ENCODE measurements at places on chromosomes 5 and 9. TPM values are rescaled to one million over a fixed set of nuclear protein-coding genes. Genes with fewer than 3 reads are reported as not detected.

The CATSPER3 gene
- total RNA-seq = not detected

The ELOVL7 gene
- 0.29 TPM for total RNA-seq

The SPATA31C1 gene
- total RNA-seq = not detected

The RIOK2 gene
- 20.6 TPM for total RNA-seq

The MAMDC4 gene
- 2.0 TPM for total RNA-seq

The LCN15 gene
- not detected for total RNA-seq

The PCDHA9 gene
- under 0.01 TPM for total RNA-seq

The UGT3A1 gene
- not detected for total RNA-seq

The FAM200C gene
- 2.2 TPM for total RNA-seq

The MPDZ gene
- 47.1 TPM for total RNA-seq

The CDC25C gene
- total RNA-seq = 13.3 TPM

The GLRA1 gene
- total RNA-seq = not detected

The RNF208 gene
- total RNA-seq = 0.43 TPM

The LRRC19 gene
- not detected for total RNA-seq

The SH2D3C gene
- not detected for total RNA-seq

The MACROH2A1 gene
- total RNA-seq = 159 TPM

The ASPN gene
- total RNA-seq = 0.44 TPM

The PPP2CA gene
- 110 TPM for total RNA-seq

The CCL21 gene
- not detected for total RNA-seq

The GABRA6 gene
- total RNA-seq = 0.29 TPM

The GRPEL2 gene
- 35.9 TPM for total RNA-seq

The ANKRD20A1 gene
- not detected for total RNA-seq

The XRCC4 gene
- total RNA-seq = 20.5 TPM

The SLC2A8 gene
- 5.0 TPM for total RNA-seq

The HAVCR2 gene
- total RNA-seq = 0.22 TPM

The PCDHGB4 gene
- 28.2 TPM for total RNA-seq

The C9 gene
- total RNA-seq = 0.44 TPM

The INVS gene
- 36.5 TPM for total RNA-seq

The FAT2 gene
- under 0.01 TPM for total RNA-seq

The KIF12 gene
- total RNA-seq = not detected

The RMRP gene
- total RNA-seq = 27,284 TPM

The CNOT6 gene
- total RNA-seq = 10.0 TPM

The SPINK6 gene
- total RNA-seq = not detected

The IRGM gene
- not detected for total RNA-seq

The COL23A1 gene
- not detected for total RNA-seq

The TAF9 gene
- 64.9 TPM for total RNA-seq

The PCDHA3 gene
- 0.14 TPM for total RNA-seq

The ERCC8 gene
- 13.3 TPM for total RNA-seq

The IL31RA gene
- 2.0 TPM for total RNA-seq

The FAM78A gene
- 0.44 TPM for total RNA-seq

The ROR2 gene
- 43.3 TPM for total RNA-seq

The FRMPD1 gene
- total RNA-seq = not detected

The SLC35A4 gene
- total RNA-seq = 45.5 TPM

The SH3RF2 gene
- total RNA-seq = 4.2 TPM

The NOXA1 gene
- 0.14 TPM for total RNA-seq

The CRB2 gene
- total RNA-seq = under 0.01 TPM

The AK6 gene
- 25.4 TPM for total RNA-seq

The EMB gene
- 0.57 TPM for total RNA-seq

The PPP2R2B gene
- total RNA-seq = not detected

The PCDHB13 gene
- 0.29 TPM for total RNA-seq

Data from placental pericyte (primary cell).